T-helper 17 cell (primary cell): ENCODE measurements at places on chromosomes 4 and X.

DNA sequence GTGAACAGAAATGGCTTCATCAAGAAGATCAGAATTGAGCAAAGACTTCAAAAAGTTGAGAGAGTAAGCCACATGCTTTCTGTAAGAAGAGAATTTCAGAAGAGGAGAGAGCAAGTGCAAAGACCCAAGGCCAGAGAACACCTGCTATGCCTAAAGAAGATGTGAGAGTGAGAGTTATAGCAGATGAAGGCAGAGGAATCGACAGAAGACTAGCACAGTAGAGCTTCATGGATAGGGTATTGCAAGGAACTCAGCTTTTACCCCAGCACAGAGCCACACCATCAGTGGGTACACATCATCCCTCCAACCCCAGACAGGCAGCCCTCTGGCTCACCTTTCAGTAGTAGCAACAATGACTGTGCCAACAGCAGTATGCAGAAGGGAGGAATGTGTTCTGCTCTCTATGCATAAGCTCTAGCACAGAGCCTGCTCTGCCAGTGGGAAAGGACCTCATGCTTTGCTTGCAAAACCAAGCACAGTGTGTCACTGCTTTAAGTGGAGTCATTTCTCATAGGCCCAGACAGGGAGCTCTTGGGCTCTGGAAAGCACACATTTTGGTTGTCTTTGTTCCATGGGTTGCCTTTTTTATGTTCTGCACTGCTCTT, 318.6 kb downstream of the NAF1 start:
- no peak for DNase-seq

- DNase-seq, result no peak
These were observed 129.0 kb downstream of the TMEM47 start for GRCh38 chrX:34528081-34528480.

- DNase-seq, result no peak
These were observed 15.1 kb upstream of the TNIP2 start for GRCh38 chr4:2771264-2771663.

DNA sequence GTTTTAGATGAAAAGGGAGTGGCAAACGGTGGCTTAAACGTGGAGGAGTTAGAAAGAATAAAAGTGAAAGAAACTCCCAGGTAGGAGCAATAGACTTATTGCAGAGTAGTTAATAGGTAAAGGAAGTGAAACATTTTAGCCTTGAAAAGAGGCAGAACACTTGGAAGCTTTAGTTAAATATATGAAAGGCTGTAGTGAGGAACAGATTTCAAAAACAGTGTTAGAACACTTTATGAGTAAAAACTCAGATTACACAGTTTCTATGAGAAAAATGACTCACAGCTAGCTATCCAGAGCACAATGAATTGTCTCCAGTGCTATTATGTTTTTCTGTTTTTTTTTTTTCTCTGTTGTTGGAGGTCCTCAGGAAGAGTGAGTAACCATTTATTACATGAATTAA, 45.8 kb downstream of the TACR3 start:
- no peak for DNase-seq

DNA sequence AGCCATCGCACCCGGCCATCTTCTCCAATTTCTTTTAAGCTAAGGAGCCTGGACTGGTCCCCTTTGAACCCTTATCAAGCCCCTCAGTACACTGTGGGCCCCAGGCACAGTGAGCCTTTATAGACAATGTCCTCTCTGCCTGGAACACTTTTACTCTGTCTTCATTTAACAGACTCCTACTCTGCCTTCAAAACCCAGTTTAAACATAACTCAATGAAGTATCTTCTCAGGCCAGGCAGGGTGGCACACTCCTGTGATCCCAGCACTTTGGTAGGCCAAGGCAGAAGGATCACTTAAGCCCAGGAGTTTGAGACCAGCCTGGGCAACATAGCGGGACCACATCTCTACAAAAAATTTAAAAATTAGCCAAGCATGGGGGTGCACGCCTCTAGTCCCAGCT, 27.5 kb upstream of the SMS start:
- DNase-seq, result no peak

DNA sequence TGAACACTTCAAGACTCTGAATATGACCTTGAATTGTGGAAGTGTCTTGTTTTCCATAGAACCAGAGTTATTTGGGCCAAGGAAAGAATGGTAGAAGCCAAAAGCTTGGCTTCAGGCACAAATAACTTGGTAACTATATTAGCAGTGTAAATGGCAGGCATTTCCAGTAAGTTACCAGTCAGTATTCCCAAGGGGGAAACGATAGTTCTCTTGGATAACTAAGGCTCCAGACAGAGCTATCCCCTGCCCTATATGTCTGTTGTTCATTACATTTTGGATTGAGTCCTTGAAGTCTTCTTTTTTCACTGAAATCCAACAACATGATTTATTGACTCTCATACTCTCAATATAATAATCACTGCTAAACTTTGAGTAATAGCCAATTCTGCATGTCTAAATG, 364.1 kb downstream of the MAGEB5 start:
- no peak for DNase-seq

GRCh38 chrX:110414273-110414672, 55.6 kb downstream of the RTL9 start:
- no peak for DNase-seq

- DNase-seq, result no peak
These were observed 26.8 kb downstream of the CRMP1 start for GRCh38 chr4:5865896-5866599.

- no peak for DNase-seq
These were observed 83.0 kb downstream of the AFF1 start for GRCh38 chr4:87017580-87018342.

- DNase-seq, result no peak
These were observed 228.8 kb downstream of the ADGRL3 start for GRCh38 chr4:61428950-61429349.

DNA sequence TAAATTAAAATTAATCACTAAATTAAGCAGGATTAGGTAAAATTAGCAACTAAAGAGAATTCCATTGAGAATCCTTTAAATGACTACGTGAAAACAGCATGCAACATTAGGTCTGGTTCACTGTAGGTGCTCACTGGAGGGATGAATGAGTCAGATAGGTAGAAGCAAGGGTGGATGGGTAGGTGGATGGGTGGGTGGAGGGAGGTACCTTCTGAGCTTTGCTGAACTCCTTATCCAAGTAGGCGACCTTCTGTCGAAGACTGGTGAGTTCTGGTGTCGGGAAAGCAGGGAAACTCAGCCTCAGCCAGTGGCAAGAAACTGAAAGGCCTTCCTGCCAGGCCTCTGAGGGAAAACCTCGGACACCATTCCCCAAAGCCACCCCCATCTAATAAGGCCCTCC, 3.0 kb downstream of the GRIPAP1 start:
- no peak for DNase-seq

GRCh38 chr4:128543696-128544095, 256.1 kb upstream of the PGRMC2 start:
- no peak for DNase-seq

DNA sequence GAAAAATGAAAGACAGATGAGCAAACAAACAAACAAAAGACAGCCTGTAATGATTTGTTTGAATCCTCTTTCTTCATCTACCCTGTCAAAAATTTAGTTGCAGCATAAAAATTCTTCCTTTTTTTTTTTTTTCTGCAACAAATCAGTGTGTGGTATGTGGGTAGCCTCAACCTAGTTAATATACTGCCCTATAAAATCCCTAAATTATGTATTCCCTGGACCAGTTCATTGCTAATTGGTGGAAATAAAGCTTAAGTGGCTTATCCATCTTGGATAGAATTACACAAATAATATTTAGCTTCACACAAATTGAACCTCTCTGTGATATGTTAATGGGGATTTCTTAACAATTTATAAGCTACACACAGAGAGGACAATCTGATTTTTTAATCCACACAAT, 208.4 kb downstream of the NDST4 start:
- no peak for DNase-seq
